ENCODE measurements at places on chromosomes 2 and 18.
A peak's percentile ranks its signal among the peaks of the same experiment; 100 is the strongest.

DNA sequence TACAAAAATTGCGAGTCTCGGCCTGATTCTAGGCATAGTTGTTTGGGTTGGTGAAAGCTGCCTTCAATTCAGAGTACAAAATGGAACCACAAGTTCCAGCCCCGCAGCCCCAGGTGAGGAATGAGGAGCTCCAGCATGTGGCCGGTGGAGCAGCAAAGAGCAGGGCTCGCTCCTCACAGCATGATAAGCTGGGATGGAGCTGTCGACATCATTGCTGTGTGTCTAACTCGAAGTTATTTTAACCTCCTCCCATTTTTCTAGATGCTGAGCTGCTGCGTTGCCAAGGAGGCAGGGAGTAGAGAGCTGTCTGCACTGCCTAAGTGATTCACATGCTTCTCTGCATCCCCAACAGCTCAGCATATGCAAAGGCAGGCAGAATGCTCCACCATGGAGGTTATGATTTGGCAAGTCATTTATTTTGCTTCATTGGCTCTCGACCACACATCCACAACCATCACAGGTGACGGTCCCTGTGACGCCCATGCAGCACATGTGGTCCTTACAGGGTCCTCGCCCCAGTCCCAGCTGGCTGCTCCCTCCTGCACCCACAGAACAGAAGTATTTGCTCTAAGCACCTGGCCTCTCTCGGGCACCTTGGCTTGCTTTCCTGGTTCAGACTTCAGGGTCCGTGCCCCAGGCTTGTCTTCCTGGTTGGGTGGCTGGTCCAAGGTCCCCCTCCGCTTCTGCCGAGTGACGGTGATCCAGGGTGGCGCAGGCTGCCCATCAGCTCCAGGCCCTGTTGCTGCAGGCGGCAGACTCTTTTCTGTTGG is 66.0 kb upstream of the MGAT4A start:
- no peak for DNase-seq

GRCh38 chr2:66559672-66560071 is 124.7 kb downstream of the MEIS1 start:
- peak; percentile 24 for DNase-seq

DNA sequence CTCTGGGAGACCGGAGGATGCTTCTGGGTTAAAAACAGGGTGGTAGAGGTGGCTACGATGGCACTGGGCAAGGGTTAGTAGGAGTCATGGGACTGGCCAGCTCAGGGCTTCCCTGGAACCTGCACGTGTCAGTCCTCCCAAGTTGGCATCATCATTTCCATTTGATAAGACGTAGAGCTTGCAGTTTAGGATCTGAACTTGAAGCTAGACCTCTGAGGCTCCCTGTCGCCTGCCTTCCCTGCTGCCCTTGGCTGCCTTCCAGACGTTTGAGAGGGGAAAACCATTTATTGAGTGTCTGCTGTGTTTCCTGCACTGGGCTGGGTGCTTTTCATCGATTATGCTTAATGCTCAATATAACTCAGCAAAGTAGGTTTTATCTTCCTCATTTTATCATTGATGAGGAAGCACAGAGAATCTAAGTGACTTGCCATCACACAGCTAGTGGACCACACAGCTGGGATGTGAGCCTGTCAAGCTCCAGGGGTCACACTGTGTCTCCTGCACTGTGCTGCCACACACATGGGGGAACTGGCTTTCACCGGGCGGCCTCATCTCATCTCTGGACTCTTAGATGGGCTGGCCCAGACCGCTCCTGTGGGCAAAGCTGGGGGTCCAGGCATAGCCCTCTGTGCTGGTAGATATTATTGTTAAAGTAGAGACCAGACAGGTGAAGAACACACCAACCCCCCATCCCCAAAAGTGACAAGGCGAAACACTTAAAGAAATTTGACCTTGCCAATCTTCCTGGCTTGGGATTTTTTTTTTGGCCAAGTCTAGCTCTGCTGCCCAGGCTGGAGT is 7.8 kb downstream of the NT5DC4 start:
- no peak for DNase-seq

DNA sequence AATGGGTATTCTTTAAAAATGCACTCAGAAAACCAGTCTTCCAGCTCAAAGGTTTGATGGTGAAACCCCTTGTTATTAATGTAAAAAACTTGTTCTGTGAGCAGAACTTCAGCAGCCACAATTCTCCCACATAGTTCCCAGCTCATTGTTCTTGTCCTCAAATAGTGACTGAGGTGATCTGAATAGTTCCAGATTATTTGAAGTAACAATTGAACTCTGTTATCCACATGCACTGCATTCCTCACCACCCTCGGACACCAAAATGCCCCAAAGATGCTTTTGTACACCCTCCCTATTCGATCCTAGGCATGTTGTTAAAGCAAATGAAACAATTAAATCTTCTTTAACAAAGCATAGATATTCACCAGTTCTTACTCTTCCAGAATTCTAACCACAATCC is 2186.8 kb upstream of the CELF4 start:
- DNase-seq = no peak

DNA sequence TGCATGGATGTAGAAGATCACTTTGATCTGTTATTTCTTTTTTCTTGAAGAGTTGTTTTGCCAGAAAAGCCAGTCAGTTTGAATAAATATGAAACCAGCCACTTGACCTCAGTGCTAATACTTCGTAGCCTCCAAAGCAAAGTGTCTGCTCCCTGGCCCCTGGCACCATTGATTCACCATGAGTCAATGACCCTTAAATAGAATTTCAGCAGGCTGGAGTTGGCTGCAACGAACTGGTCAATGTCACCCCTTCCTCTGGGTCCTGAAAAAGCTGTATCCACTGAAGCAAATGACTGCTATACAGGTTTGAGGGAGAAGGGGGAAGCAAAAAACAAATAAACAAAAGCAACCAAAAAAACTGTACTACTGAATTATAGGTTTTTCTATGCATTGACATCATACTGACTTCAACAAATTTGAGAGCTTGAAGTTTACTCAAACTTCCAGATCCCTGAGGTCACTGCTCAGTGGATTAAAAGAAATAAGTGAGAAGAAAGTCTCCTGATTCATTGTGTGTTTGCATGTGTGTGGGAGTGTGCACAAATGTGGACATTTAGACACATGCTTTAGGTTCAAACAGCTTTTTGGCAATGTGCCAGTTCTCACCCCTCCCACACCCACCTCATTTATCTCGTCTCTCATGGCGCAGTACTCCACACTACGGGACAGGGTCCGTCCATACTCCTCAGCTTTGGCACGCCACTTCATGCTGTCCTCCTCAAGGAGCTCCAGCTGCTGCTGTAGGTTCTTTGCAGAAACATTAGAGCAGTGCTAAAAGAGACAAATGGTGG is 58.1 kb upstream of the TTN start:
- DNase-seq = peak; percentile 59

- peak; percentile 38 for DNase-seq
These were observed 24.1 kb downstream of the INPP4A start for GRCh38 chr2:98468621-98469236.

DNA sequence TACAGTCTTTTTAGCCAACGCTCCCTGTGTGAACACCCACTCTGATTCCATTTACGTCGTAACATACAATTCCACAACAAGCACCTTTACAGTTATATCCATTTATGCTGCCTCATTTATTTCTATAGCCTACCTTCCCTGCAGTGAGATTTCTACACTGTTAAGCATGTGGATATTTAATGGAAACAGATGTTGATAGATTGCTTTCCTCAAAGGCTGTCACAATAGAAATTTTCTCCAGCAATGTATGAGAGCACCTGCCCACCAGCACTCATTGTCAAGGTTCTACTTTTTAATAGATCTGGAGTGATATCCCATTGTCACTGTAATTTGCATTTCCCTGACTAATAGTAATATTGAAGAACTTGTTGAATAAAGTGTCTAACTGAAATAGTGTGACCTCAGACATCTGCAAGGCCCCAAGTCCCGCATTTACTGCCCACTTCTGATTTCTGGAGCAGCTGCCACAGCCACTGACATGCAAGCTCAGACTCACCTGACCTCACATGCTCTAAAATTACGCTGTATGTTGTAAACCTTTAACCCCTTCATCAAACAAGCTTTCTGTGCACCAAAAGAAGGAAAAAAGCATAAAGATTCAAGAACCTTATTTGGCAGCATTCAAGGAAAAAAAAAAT is 295.1 kb downstream of the CNTNAP5 start:
- no peak for DNase-seq

DNA sequence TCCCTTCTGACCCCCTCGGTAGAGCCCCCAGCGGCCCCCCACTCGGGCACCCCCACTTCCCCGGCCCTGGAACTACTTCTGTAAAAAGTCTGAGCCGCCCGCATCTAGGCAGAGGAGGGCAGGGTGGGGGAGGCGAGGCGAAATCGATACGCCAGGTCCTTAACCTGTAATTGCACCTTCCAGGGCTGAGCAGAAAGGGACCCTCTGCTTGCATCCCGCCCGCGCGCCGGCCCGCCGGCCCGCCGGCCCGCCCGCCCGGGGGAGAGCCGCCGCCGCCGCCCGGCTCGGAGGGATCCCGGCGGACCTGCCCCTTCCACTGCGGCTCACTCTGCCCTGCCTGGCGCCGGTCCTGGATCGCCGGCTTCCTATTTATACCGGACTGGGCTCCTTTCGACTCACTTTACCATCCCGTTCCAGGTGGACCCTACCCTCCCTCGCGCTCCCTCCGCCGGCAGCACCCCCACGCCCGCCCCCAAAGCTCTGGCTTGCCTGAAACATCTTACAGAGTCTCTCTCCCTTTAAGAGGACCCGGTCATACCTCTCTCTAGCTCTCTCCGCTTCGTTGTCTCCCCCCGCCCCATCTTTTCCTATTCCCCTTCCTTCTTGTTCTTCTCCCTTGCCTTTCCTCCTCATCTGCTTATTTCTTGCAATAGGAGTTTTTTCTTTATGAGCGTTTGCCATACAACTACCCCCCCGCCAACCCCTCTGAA is 797 bp downstream of the KLHL14 start:
- no peak for DNase-seq

- peak; percentile 98 for DNase-seq
These were observed 76.4 kb downstream of the AP1S3 start for GRCh38 chr2:223760838-223761502.

DNA sequence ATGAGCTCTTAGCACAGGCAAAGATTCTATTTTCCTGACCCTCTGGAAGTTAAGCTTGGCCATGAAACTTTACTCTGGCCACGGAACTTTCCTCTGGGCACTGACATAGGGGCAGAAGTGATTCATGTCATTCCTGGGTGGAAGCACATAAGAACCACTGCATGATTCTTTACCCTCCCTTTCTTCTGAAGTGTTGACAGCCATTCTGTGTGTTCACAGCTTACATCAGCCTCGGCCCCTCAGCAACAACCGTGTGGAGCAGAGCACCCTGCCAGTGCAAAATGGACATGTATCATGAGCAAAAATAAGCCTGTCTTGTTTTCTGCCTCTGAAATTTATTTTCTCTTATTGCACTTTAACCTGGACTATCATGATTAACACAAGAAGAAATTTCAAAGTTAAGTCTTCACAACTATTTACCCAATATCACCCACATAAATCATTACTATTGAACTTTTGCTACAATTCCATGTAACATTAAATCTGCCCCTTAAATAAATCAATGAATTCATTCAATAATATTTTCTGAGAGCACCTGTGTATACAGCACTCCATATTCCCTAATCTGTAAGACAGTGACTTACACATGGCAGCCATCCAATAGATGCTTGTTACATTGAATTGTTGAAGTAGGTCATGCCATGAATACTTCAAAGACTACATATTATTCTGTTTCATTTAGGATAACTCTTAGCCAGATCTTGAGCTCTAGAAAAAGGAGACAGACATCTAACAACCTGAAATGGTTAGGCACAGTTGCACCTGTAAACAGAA is 531.9 kb downstream of the IRS1 start:
- DNase-seq = no peak

- DNase-seq = peak; percentile 99
These were observed 30.8 kb downstream of the TBC1D8 start for GRCh38 chr2:101120124-101120996.

DNA sequence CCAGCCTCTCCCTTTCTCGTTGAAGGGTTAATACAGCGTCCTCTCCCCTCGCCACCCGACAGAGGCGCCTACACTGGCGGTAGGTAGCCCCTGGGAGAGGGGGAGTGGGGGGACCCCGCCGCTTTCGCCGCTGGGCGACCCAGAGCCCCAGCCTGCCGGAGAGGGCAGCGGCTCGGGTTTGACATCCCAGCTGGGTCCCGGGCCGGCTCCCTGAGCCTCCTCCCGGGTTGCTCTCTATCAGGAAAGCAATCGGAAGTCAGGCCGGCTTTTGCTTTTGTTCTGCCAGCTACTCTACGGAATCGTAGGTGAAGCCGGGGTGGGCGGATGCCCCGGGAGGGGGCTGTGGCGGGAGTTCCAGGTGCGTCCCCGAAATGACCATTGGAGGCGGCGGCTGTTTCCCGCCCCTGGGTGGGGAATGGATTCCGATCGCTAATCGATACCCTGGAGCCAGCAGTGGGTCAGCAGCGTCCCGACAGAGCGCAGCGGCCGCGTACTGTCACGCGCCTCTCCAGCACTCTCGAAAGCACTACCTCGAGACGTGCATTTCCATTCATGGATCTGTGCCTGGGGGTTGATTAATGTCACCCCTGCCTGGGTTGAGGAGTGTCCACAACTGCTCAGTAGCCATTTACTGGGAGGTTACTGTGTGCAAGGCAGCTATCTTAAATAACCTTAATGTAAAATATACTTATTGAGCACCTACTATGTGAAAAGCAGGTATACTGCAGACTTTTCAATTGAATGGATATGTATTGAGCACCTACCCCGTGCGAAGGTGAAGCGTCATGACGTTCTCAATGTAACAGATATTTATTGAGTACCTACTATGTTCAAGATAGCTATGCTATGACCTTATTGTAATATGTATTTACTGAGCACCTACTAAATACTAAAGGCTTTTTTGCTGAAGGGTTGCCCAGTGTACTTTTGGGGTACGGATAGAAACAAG is 1.1 kb downstream of the MAPK4 start:
- no peak for DNase-seq

- DNase-seq = no peak
These were observed 26.2 kb downstream of the HK2 start for GRCh38 chr2:74860079-74860478.

DNA sequence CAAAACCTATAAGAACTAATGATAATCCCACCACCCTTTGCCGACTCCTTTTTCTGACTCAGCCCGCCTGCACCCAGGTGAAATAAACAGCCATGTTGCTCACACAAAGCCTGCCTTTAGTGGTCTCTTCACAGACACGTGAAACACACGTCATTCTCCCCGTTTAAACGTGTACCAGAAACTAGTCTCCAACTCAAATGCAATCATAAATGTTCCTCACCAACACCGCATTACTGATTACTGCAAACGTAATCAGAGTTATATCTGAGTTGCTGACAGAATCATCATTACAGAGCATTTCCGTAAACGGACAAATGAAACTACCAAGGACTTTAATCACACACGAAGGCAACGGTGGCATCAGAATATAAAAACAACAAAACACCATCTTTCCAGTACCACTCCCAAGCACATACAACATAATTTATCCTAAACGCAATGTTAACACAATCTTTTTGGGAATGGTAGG is 1.9 kb downstream of the CLK1 start:
- peak; percentile 63 for DNase-seq

- DNase-seq = no peak
These were observed 24.0 kb upstream of the LOXHD1 start for GRCh38 chr18:46680784-46681695.

Measured in MCF 10A (cell line).